Right lobe of liver (tissue), 6 donors: ENCODE measurements at places on chromosomes 3 and 15. TPM values are rescaled to one million over a fixed set of nuclear protein-coding genes. Genes with fewer than 3 reads are reported as not detected.

The PARP3 gene
- 17.7 TPM for total RNA-seq

The ST8SIA2 gene
- total RNA-seq, result not detected

The LRTM1 gene
- total RNA-seq, result not detected

DNA sequence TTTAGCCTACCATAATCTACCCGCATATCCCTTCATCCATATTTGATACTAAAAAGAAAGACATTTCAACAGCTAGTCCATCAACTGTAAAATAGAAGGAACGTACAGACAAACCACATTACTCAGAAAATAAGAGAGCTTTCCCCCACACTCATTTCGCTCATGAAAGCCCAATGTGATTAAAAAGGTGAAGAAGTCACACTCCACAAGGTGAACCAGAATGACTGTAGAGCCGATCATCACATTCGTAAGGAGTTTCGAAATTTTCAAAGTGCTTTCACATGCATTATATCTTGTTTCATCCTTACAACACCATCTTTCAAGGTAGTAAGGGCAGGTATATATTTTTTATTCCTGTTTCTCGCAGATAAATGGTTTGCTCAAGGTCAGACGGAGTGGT lies 225.3 kb downstream of the FOXP1 start:
- H3K27me3 ChIP-seq, result no peaks in the 10 kb centered on the region
- no peak overlapping the region for H3K27ac ChIP-seq

- no peak overlapping the region for H3K4me3 ChIP-seq
- H3K27me3 ChIP-seq, result no peaks in the 10 kb centered on the region
- no peaks in the 10 kb centered on the region for H3K36me3 ChIP-seq
- no peaks in the 10 kb centered on the region for H3K4me1 ChIP-seq
- H3K27ac ChIP-seq, result no peak overlapping the region
- DNase-seq, result no peak
Measured at GRCh38 chr3:109184726-109185125, 48.2 kb downstream of the C3orf85 start.

DNA sequence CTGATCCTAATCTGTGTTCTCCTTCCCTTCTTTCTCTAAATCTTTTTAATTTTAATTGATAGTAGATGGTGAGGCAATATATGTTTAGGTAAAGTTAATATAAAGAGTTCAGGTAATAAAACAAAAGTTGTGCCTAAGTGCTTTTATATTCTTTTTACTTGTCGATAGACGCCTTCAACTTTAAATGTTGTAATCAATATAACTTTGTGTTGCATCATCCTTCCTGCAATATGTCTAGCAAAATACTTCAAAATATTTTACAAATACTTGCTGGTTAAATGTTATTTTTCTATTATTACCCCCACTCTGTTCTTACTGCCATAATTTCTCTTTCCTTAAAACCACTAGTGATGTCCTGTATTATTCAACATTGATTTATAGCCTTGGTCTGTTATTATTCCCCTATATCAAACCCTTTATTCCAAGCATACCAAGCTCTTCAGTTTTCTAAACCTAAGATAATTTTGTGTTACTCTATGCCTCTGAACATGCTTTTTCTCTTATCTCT lies 92.4 kb downstream of the NAALADL2 start:
- no peaks in the 10 kb centered on the region for H3K27me3 ChIP-seq
- DNase-seq, result no peak
- H3K36me3 ChIP-seq, result no peaks in the 10 kb centered on the region
- no peak overlapping the region for H3K4me3 ChIP-seq
- no peak overlapping the region for H3K27ac ChIP-seq

DNA sequence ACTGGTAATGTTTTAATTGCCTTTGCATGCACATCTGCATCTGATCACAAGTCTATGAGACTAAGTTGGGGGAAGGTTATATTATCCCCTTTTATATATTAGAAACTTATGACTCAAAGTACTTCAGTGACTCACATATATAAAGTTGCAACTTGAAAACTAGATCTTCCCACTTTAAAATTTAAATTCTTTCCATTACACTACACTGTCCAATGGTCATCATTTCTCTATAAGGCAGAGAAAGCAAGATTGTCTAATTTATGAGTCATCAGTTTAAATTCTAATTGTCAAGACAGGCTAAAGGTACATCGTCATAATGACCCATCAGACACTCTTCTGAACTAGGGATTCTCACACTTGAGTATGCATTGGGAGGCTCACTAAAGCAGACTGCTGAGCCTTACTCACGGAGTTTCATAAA lies 37.9 kb downstream of the CPA3 start:
- DNase-seq, result no peak
- H3K36me3 ChIP-seq, result no peaks in the 10 kb centered on the region
- no peaks in the 10 kb centered on the region for H3K4me1 ChIP-seq
- H3K27me3 ChIP-seq, result no peaks in the 10 kb centered on the region
